BE2C (cell line): ENCODE measurements at places on chromosomes 5 and 9.

DNA sequence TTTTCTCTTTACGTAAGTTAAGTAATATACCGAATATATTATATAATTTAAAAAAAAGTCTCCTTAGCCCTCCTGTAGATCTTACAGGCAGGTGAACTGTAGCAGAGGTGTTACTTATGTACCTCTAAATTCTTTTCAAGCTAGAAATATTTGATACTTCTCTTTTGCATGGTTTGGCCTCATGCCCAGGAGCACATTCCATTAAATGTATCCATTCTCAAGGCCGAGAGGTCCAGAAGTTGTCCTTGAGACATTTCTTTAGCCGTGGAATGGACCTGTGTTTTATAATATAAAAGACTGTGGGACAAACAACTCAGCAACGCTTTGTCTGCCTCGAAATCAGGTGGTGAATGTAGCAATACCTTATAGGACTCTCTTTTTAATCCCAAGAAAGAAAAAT, 184.5 kb downstream of the TRIO start:
- DNase-seq, result no peak

DNA sequence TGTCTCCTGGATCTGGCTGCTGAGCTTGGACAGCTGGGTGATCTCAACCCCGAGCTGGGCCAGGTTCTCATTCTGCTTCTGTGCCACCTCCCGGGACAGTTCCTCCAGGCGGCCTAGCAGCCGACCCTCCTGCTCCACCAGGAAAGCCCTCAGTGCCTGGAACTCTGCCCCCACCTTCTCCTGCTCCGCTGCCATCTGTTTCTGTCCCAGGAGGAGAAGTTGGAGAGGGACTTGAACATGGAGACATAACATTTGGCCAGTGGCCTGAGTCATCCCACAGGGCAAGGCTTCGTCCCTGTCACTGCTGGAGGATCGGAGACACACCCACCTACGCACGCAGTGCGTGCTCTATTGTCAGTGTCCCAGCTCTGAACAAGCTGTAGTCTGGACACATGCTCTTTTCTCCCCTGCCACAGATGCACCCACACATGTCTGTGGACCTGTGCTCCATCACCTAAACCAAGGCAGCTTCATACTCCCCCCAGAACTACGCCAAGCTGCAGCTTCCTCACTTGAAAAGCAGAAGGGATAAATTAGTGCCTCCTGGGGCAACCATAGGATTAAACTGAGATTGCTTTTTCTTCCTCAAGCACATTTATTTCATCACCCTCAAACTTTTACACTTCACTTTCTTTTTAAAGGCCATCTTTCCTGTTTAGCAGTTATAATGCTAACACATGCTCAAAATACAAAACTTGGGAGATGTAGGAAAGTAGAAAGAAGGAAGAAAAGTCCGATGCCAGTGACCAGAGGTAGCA, 4.9 kb downstream of the TRIM7 start:
- no peak for DNase-seq

GRCh38 chr9:33032292-33032691, 7.2 kb downstream of the DNAJA1 start:
- DNase-seq, result no peak

DNA sequence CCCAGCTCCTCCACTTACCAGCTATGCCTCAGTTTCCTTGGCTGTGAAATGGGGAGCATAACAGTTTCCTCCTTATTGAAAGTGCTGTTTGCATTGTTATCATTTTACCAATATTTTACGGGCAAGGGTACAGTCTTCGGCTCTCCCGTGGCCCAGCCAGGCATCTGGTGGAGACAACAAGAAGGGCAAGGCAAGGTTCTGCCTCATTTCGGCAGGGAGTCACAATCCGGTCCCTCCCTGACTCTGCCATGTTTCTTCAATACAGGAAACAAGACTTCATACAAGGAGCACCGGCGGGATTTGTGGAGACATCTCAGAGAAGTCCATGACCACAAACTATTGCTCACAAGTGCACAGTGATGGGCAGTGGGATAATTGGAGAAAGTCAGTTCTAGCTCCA, 174.0 kb downstream of the FGF18 start:
- DNase-seq, result no peak

- DNase-seq, result no peak
Measured at GRCh38 chr5:114612406-114612805, 250.5 kb downstream of the KCNN2 start.

- no peak for DNase-seq
Measured at GRCh38 chr9:129632460-129632859, 6.5 kb downstream of the NTMT1 start.

DNA sequence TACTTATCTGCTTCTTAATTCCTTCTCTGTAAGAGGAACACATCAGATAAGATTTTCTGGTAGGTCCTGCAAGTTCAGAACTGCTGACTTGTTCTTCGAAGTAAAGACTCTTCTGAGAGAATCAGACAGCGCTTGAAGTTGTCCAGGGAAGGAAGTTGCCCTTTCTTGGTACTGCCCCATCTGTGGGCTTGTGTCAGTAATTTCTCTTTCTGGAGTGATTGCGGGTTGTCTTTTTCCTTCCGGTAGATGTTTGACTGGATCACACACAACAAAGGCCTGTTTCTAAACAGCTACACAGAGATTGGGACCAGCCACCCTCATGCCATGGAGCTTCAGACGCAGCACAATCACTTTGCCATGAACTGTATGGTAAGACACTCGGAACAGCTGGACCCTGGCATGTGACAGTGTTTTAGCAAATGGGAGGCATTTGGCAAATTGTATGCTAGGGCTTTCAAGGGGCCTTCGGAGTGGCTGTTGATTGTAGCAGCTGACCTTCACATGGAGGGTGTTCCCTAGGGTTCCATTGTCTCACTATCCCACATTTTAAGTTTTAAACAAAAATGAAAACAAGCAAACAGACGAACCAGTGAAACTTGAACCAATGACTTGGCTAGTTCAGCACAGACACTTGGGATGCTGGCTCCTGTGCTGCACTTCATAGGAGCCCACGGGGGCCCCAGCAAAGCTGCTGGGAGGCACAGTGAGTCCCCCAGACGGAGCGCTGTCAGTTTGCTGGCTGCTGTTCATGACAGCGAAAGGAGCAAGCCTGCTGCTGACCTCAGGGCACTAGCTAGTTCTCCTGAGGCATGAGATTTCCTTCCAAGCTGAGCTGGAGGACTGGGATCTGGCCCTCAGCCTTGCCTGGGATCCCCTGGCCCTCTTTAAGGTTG, 149.9 kb downstream of the TRIO start:
- no peak for DNase-seq

DNA sequence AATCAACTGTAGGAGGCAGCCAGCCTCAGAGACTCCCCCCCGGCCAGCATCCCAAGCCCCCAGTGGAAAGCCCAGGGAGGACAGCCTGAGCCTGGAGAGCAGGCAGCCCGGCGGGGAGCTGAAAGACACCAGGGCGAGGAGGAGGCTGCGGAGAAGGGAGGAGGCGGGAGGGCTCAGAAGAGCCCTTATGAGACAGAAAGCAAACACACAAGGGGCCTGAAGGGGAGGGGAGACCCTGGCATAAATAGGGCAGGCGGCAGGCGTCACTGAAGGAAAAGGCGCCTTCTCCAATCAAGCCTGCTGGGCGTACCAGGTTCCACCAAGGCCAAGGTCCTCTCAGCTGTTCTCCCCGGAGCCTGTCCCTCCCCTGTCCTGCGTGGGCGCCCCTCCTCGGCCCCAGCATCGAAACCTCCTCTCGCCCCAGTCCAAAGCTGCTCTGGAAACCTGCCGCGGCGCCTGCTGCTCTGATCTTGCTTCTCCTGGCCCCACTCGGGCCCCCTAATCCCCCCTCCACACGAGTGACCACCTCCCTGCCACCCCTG, 1.3 kb downstream of the SLC9A3 start:
- no peak for DNase-seq

DNA sequence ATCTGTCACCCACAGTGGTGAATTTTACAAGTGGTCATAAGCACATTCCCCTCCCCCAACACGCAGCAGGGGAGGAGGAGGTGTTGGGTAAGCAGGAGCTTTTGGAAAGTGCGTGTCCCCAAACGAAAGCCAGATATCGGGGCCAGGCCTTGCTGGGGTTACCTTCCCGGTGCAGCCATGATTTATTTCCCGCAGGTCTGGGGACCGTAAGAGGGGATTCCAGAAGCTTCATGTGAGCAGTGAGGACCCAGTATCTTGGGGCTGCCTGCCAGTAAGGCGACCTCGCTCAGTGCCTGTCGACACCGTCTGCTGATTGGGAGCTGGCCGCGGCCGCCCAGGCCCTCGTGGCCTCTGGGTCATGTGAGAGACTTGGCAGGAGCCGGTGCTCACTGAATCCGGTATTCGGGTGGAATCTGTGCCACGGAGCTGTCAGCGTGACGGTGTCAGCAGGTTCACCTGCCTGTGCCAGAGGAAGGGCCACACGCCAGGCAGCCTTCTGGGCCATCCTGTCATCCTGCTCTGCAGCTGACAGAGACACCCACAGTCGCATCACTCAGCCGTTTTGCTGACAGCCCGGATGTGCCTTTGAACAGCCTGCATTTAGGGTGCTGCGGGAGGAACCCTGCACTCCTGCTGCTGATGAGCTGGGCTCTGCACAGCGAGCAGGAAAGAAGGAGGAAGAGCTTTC, 37.3 kb downstream of the SEC61B start:
- peak; percentile 65 for DNase-seq

GRCh38 chr9:71826279-71826678, 58.0 kb upstream of the CEMIP2 start:
- DNase-seq, result no peak

GRCh38 chr5:67941614-67942401, 273.7 kb upstream of the PIK3R1 start:
- DNase-seq, result no peak

DNA sequence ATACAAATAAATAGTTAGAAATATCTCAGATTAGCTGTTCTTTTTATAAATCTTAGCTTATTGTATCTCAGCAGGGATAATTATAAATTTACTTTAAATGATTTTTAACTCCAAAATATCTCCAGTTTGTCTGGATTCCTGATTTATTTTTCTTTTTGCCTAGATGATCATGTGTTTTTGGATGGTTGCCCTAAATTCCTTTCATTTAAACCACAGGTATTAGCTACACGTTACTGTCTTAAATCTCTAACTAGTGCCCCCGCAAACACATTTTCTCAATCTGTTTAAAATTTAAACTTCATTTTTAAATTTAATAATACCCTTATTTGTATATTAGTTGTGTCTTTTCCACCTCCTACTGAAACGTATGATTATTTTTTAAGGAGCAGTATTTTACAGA, 5.6 kb downstream of the FER start:
- no peak for DNase-seq

GRCh38 chr5:77620405-77620804, 18.1 kb downstream of the OTP start:
- DNase-seq, result no peak

GRCh38 chr5:139414581-139415130, 10.8 kb upstream of the SPATA24 start:
- DNase-seq, result no peak

- no peak for DNase-seq
Measured at GRCh38 chr5:119343766-119344165, 12.1 kb upstream of the TNFAIP8 start.

GRCh38 chr9:86867804-86868313, 79.4 kb downstream of the GAS1 start:
- DNase-seq, result no peak

DNA sequence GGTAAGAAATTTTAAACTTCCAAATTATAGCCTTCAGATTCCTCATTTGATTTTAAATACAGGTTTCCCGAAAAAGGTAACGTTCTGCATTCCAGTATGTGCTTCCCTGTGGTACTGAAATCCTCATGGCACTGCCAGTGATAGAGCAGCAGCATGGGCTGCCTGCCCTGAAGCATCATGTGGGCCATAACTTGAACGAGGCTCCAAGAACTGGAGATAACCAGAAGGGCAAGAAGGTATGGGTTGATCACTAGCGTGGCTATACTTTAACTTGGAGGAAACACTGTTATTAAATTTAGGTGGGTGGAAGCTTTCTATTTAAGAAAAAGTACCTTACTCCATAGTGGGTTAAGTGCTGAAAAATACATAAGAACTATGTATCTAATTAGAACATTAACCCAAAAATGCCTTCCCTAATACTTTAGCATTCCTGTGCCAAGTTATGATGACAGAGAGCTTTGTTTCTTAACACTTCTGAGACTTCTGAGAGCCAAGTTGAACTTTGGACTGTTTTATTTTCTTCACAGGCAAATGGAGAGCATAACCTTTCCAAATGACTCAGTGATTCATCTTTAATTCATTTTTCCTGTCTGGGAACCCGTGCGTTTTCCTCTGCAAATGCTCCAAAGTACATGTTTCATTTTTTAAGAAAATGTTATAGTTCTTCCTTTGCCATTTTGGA, 191.5 kb upstream of the GNA14 start:
- DNase-seq, result no peak

DNA sequence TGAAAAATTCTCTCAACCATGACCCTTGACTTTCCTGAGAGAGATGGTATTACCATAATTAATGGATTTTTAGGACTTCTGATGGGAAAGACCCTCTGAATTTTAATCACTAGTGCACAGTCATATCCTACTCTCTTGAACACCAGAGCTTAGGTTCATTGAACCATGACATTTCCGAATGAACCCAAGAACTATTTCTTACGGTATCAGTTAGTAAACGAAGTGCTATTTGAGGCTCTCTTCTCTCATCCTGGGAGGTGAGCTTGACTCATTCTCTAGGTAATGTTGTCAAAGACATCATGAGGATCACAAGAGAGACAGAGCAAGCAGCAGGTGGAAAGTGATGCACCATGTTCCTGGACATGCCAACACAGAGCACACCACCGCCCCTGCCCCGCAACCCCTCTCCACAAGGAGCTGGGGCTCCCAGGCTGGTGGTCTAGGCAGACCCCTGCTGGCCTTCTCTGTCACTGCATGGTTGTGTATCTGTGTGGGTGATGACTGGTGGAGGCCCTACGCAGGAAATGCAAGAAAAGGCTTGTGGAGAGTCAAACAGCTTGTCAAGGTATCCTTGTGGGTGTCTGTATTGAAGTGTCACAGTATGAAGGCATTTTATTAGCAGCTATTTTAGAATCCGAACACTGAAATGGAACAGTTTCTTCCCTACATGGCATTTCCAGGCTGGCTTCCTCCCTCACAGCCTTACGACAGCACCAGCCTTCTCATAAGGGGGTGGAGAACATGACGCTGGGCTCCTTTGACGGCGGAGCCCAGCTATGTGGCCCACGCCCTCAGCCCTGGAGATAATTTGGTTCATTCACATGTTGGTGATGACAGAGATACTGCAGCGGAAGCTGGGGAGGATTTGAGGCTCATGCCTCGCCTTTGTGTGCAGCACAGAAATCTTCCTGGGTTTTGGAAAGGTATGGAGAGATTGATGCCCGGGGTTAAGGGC, 297.6 kb downstream of the NTRK2 start:
- no peak for DNase-seq

DNA sequence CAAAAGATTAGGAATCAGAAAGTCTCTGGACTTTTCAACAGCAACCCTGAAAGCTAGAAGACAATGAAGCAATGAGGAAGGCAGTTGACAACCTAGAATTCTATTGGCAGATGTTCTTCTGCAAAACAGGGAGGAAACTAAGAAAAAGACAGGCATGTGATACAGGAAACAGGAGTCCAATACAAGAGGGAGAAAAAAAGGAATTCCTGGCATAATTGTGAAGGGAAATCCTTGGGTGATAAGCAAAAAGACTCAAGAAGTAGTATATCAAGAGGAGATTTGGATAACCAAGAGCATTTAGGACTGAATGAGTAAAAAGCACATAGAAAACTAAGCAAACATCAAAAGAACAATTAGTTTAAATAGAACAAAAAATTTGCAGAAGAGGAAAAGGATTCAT, 58.6 kb downstream of the LPAR1 start:
- DNase-seq, result no peak
